ENCODE measurements at places on chromosomes 3 and 15.

DNA sequence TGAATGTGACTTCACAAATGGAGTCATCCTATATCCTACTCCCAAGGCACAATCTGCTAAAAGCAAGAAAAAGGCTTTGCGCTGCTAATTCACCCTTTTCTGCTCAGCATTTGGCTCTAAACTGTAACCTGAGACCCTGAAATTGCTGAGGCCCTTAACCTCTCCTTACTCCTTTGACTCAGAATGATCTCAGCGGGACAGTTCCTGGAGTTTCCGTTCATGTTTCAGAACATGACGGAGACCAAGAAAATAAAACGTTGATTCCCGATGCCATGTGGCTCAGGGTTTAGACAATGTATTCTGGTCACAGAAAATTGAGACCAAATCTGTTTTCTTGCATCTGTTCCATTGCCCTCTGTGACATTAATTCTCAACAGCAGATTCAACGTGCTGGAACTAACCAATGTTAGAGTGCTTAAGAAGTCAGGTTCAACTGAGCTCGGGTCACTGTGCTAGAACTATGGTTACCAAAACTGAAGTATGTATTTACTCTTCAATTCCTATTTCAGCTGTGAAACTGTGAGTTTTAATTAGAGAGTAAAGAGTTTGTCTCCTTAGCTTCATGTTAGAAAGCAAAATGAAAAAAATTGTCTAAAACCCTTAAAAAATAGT lies 45.4 kb upstream of the TMC3 start:
- no peaks in the 10 kb centered on the region for H3K36me3 ChIP-seq
- no peak overlapping the region for H3K27ac ChIP-seq
- no peak for ATAC-seq
- H3K4me1 ChIP-seq: no peaks in the 10 kb centered on the region
- peaks cover under 1% of the 10 kb centered on the region for H3K27me3 ChIP-seq

- no peaks in the 10 kb centered on the region for H3K36me3 ChIP-seq
- no peaks in the 10 kb centered on the region for H3K27me3 ChIP-seq
- no peak overlapping the region for H3K27ac ChIP-seq
- H3K4me3 ChIP-seq: no peak overlapping the region
- H3K4me1 ChIP-seq: peaks cover 4% of the 10 kb centered on the region
Measured at GRCh38 chr15:58447271-58448010, 15.7 kb downstream of the LIPC start.

DNA sequence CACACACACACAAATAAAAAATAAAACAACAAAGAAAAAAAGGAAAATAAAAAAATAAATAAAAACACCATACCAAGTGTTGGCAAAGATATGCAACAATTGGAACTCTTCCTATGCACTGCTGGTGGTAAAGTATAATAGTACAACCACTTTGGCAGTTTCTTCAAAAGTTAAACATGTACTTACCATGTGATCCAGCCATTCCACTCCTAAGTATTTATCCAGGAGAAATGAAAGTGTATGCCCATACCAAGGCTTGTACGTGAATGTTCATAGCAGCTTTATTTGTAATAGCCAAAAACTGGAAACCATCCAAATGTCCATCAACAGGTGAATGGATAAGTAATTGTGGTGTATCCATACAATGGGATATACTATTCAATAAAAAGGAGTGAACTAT lies 17.0 kb downstream of the WDR93 start:
- no peak for ATAC-seq
- no peaks in the 10 kb centered on the region for H3K4me1 ChIP-seq
- H3K4me3 ChIP-seq: no peak overlapping the region
- no peak overlapping the region for H3K27ac ChIP-seq
- H3K27me3 ChIP-seq: peaks cover 30% of the 10 kb centered on the region

DNA sequence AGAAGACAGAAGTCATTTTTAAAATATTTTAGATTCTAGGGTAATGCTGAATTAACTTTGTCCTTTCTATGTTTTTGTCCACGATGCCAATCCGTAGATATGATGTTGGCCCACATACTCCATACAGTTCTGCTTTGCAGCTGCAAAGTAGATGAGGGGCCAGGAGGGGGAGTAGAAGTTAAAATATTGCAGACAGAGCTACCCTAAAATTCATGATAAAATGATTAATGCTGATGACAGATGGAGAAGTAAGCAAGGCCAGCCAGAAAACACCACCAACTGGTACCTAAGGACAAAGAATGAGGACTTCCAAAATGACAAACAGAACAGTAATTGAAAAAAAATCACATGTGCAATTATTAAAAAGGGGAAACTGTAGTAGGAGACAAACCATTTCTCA lies 756.6 kb upstream of the ARPP21 start:
- no peaks in the 10 kb centered on the region for H3K36me3 ChIP-seq
- H3K27me3 ChIP-seq: no peaks in the 10 kb centered on the region
- ATAC-seq: no peak
- no peak overlapping the region for H3K4me3 ChIP-seq

DNA sequence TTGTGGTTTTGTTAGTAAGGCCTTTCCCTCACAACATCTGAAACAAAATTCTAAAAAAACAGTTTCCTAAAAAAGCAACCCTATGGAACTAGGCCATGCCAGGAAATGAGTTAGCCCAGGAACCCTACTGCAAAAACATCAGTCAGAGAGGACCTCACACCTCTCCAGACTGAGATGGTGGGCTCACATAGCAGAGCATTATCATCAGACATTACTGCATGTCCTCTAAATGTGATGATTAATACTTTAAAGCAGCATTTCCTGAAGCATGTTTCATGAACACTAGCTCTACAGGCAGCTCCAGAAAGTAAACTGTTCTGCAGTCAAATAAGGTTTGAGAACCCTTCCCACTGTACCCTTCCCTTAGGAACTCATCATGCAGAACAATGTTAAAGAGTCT lies 232.3 kb upstream of the MRPL3 start:
- H3K4me1 ChIP-seq: no peaks in the 10 kb centered on the region
- H3K36me3 ChIP-seq: no peaks in the 10 kb centered on the region
- no peak for ATAC-seq
- no peak overlapping the region for H3K27ac ChIP-seq
- peaks cover 4% of the 10 kb centered on the region for H3K27me3 ChIP-seq

DNA sequence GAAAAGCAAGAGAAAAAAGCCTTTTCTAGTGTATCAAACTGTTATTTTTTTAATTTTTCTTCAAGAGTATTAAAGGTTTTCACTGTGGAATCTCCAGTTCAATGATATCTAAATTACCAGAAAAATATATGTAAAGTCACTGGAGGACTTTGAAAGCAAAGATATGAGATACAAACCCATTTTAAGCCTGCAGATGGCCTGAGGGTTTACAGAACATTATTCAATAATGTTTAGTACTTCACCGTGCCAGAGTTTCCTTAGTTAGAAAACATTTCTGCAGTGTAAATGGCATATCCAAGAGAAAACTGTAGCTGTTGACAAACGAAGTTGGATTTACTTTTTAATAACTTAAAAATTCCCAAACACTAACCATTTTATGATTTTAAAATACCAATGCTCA lies 529.4 kb upstream of the AGTR1 start:
- no peaks in the 10 kb centered on the region for H3K36me3 ChIP-seq
- no peaks in the 10 kb centered on the region for H3K4me1 ChIP-seq
- no peak overlapping the region for H3K4me3 ChIP-seq

GRCh38 chr3:83524901-83525300 lies 1433.9 kb upstream of the CADM2 start:
- no peaks in the 10 kb centered on the region for H3K27me3 ChIP-seq
- no peaks in the 10 kb centered on the region for H3K4me1 ChIP-seq
- H3K4me3 ChIP-seq: no peak overlapping the region

DNA sequence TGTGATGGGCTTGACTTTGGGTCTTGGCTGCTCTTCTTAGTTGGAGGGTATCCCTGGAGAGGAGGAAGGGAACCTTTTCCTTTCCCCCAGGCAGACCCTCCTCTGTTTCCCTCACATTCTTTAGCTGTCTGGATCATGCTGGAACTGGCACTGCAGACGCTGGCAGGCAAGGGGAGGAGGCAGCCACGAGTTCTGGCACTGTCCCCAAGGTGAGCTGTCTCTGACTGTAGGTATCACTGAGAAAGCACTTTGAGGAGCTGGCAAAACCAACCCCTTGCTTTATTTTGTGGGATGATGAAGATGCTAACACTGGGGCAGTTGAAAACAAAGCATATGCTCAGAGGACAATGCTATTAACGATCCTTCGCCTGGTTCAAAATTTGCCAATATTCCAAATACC lies 175.0 kb downstream of the SOX2 start:
- H3K36me3 ChIP-seq: no peaks in the 10 kb centered on the region
- peaks cover under 1% of the 10 kb centered on the region for H3K27me3 ChIP-seq
- ATAC-seq: no peak
- no peaks in the 10 kb centered on the region for H3K4me1 ChIP-seq

- peaks cover 35% of the 10 kb centered on the region for H3K36me3 ChIP-seq
- ATAC-seq: peak; percentile 12
- H3K4me3 ChIP-seq: peak overlapping the region; percentile 83
Measured at GRCh38 chr15:89575656-89576416, 567 bp downstream of the TICRR start.

DNA sequence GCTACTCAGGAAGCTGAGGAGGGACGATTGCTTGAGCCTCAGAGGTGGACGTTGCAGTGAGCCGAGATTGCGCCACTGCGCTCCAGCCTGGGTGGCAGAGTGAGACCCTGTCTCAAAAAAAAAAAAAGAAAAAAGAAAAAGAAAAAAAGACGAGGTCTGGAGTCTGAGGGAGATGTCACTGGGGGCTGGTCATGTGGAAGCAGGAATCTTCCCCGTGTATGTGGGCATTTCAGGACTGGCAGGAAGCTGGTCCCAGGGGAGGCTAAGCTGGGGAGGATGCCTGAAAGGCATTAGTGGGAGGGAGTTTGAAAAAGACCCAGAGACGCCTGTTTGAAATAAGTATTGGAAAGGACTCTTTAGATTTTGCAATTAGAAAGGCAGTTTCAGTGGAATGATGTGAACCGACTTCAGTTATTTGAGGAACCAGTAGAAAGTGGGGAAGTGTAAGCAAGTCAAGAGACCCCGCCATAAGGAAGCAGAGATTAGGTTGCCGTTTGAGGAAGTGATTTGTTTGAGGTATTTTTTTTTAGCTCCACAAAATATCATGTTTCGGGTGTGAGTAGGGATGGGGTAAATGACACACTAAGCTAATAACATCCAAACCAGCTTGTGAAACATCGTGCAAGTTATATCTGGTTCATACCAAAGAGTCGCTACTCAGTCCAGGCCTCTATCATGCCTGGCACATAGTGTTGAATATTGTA lies 55.5 kb downstream of the ST6GAL1 start:
- peaks cover 69% of the 10 kb centered on the region for H3K36me3 ChIP-seq
- ATAC-seq: no peak
- no peak overlapping the region for H3K4me3 ChIP-seq
- no peaks in the 10 kb centered on the region for H3K27me3 ChIP-seq
- H3K4me1 ChIP-seq: peaks cover 40% of the 10 kb centered on the region

GRCh38 chr3:98906230-98906629 lies 4.7 kb upstream of the DCBLD2 start:
- H3K27me3 ChIP-seq: peaks cover 19% of the 10 kb centered on the region
- no peak overlapping the region for H3K27ac ChIP-seq
- ATAC-seq: no peak
- H3K36me3 ChIP-seq: no peaks in the 10 kb centered on the region
- H3K4me1 ChIP-seq: peaks cover 9% of the 10 kb centered on the region

DNA sequence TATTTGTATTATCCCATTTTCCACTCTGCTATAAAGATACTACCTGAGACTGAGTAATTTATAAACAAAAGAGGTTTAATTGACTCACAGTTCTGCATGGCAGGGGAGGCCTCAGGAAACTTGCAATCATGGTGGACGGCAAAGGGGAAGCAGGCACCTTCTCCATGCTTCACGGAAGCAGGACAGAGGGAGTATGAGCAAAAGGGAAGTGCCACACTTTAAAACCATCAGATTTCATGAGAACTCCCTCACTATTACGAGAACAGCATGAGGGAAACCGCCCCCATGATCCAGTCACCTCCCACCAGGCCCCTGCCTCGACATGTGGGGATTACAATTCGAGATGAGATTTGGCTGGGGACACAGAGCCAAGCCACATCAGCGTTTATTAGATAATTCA lies 172.8 kb downstream of the NR2F2 start:
- no peak for ATAC-seq
- no peak overlapping the region for H3K27ac ChIP-seq
- no peak overlapping the region for H3K4me3 ChIP-seq
- no peaks in the 10 kb centered on the region for H3K4me1 ChIP-seq
- H3K36me3 ChIP-seq: no peaks in the 10 kb centered on the region

DNA sequence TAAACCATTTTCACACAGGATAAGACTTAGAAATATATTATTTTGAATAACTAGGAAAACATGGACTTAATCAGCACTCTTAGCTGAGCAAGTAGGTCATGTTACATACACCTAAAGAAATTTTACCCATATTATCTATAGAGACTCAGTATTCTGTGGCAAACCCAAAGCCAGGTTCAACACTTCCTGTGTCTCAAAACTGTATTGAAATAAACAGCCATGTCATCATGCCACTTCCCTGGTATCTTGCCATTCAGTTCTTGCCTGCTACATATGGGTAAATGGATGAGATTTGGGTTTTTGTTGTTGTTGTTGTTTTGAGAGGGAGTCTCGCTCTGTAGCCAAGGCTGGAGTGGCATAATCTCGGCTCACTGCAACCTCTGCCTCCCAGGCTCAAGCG lies 141.5 kb upstream of the PLXND1 start:
- H3K27ac ChIP-seq: no peak overlapping the region
- H3K36me3 ChIP-seq: peaks cover 1% of the 10 kb centered on the region
- no peak overlapping the region for H3K4me3 ChIP-seq
- H3K4me1 ChIP-seq: peaks cover 7% of the 10 kb centered on the region
- ATAC-seq: peak; percentile 67

DNA sequence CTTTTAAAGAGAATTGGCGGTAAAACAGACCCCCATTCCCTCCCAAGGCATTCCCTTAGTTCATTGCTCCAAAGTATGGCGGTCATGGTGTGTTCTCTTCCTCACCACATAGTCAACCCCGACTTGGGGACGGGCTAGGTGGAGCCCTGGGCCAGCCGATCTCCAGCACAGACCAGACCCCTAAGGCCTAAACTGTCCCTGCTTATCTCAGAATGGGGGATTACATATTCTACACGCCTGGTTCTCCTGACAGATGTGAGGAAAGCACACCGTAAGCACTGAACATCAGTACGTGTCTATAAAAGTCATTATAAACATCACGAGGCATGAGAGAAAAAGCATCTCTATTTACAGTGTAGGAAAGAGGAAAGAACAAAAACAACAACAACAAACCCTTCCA lies 244.5 kb upstream of the STT3B start:
- peak overlapping the region; percentile 41 for H3K4me3 ChIP-seq
- no peaks in the 10 kb centered on the region for H3K36me3 ChIP-seq
- H3K27me3 ChIP-seq: no peaks in the 10 kb centered on the region

GRCh38 chr3:11282250-11283138 lies 10.3 kb downstream of the ATG7 start:
- peaks cover 12% of the 10 kb centered on the region for H3K4me1 ChIP-seq
- no peak overlapping the region for H3K4me3 ChIP-seq
- H3K27me3 ChIP-seq: no peaks in the 10 kb centered on the region
- peaks cover 81% of the 10 kb centered on the region for H3K36me3 ChIP-seq

DNA sequence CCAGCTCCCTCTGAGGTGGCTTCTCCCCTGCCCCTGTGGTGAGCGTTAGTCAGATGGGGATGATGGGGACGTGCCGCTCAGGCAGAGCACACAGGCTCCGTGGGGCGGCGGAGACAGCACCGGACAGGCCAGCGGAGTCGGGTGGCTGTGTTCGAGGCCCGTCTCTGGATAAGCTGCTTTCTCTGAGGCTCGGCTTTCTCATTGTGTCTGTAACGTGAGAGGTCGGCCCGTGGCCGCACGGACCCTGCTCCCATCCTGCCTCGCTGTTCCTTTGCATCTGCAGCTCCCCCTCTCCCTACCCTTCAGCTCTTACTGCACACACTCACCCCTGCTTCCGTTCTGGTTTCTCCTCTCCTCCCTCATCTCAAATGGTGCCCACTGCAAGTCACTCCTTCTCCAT lies 62.5 kb downstream of the FAM43A start:
- no peak for ATAC-seq
- H3K4me1 ChIP-seq: no peaks in the 10 kb centered on the region
- no peaks in the 10 kb centered on the region for H3K36me3 ChIP-seq
